Aorta (tissue), 5 donors: ENCODE measurements at places on chromosomes 16 and 17. TPM values are rescaled to one million over a fixed set of nuclear protein-coding genes. Genes with fewer than 3 reads are reported as not detected.

FOXN1 gene
- not detected for total RNA-seq

DNA sequence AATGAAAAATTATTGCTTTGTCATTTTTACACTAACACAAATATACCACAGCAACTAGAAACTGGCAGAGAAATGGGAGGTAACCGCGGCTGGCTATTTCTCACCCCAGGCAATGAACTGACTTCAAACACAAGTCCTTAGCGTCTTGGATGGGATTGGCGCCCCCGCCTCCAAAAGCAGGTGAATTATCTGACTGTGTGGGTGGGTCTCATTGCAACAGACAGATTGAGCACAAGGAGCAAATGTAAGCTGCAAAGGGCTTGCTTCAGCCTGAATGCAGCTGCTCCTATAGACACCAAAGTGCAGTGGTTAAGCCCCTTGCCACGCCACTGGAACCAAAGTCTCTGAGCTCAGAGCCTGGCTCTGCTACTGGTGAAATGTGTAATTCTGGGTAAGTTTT lies 225.0 kb downstream of the XYLT1 start:
- no peak for DNase-seq

CNTD1 gene
- total RNA-seq = 0.81 TPM

DNA sequence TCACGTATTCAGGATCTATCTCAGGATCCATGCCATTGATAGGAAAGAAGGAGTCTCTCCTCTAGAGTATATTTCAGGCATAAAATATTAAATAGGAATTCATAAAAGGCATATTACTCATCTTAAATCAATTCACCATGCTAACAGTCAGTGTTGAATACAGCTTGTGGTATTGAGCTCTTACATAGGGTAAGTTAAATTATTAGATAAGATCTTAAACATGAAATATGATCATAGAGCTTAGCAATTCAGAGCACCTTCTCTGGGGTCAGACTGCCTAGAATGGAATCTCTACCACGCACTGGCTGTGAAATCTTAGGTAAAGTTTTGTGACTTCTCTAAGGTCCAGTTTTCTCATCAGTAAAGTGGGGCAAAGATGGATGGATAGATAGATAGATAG lies 20.7 kb downstream of the MARCHF10 start:
- no peak for DNase-seq

GRCh38 chr17:1108765-1109605 lies 70.8 kb downstream of the ABR start:
- DNase-seq = peak; percentile 89

NPTX1 gene
- total RNA-seq = 1.6 TPM

DNA sequence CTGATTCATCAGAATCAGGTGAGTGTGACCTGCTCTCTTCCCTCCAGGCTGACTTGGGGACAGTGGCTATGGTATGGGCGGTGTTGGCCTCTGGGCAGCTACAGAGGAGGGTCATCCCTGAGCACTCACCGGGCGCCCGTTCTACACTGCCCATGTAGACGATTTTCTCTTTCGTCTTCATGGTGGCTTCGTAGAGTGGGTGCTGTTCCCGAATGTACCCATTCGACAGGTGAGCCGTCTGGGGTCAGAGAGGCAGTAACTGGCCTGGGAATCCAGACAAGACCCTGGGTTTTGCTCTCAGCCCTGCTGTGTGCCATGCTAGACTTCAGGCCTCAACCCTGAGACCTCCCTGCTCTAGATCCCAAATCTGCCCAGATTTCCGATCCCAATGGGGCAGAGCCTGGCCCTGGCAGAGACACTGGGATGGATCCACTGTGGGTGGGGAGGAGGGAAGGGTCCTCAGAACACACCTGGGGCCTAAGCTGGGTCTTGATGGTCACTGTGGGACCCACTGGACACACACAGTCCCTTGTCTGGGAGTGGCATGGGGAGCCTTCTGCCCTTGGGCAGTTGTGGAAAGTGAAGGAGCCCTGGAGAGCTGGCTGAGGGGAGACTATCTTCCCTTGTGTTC lies 13.2 kb downstream of the USP6 start:
- no peak for DNase-seq

KRTAP9-8 gene
- total RNA-seq = not detected

- no peak for DNase-seq
These were observed 29.4 kb downstream of the TBCD start for GRCh38 chr17:82780971-82781893.
